ENCODE measurements at places on chromosomes 3 and 15. TPM values are rescaled to one million over a fixed set of nuclear protein-coding genes. Genes with fewer than 3 reads are reported as not detected.

DNA sequence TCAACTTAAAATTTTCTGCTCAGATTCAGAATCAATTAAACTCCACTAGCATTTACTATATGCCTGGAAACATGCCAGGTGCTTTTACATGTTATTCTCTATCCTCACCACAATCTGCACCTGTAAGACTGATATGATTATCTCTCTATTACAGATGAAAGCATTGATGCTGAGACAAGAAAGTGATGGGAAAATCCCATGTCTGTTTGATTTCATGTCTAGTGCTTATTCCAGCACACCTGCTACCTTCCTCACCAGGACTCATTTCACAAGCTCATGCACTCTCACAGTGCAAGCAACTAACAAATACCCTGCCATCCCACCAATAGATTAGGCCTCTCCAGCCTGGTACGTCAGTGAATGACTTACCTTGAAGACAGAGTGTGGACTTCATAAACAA, 25.0 kb upstream of the BCL6 start:
- no peak for DNase-seq

DNA sequence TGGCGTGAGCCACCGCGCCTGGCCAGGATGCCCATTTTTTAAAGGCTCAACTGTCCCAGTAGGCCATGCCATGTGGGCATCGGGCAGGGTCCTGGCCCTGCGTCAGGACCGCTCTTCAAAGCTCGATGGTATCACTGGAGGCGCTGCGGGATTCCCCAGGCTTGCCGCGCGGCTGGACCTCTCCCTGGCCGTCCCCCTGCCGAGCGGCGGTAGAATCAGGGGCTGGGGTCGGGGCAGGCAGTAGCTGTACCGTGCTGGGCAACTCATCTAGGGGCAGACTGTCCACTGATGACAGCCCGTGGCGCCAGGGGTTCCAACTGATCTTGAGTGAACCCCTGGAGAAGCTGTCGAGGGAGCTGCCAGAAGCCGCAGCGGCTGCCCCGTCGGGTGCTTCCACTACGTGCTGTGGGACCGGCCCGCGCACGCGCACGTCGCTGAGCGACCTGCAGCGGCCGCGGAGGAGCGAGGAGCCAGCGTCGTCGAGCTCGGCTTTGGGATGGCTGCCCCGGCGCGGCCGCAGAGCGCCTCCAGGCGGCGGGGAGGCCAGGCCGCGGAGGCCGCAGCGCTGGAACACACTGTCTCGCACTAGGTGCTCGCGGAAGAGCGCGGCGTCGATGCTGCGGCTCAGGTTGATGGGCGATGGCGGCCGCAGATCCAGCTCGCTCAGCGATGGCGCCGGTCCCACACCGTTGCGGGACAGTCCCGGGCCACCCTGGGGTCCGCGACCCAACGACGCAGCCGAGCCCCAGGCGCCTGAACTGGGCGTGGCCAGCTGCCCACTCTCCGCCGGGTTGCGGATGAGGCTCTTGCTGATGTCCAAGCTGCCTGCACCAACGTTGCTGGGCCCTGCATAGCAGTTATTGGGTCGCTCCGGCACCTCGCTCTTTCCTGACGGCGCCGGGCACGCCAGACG, 5.8 kb downstream of the PRRT3 start:
- DNase-seq: peak; percentile 98

GRCh38 chr3:124829178-124829818, 57.9 kb downstream of the ITGB5 start:
- no peak for DNase-seq

- DNase-seq: no peak
Measured at GRCh38 chr3:52028572-52028971, 27.8 kb downstream of the DUSP7 start.

DNA sequence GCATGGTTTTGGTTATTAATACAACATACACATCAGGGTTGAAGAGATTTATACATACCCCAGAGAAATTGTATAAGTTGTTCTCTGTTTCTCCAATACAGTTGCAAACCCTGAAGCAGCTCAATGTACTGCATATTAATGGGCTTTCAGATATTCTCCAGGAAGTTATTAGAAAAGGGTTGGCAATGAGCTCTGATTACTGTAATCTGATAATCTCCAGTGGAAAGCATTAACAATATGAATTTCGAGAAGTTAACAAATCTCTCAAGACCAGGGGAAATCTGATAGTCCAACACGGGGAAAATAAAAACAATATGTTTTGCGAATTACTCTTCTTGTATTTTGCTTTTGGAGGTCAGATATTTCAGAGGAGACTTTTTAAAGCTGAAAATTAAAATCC, 950.1 kb downstream of the TBL1XR1 start:
- DNase-seq: no peak

DNA sequence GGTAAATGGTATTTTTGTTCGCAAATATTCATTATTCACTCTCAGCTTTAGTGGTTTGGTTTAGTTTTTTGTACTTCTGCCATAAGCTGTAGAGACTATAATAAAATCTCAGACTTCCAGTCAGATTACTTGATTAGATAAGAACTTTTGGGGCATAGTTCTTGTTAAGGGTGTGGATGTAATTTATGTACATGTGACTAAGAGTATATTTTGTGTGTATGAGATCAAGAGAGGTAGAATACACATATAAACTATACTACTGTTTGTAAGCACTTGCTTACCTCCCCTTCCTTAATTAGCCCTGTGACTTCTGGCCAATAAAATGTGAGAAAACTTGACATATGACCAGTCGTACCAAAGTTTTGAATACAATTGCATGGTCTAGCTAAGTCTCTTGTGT, 12.0 kb downstream of the CNTN3 start:
- no peak for DNase-seq

GRCh38 chr3:169739067-169739466, 25.8 kb downstream of the TERC start:
- no peak for DNase-seq

GRCh38 chr3:114718071-114718897, 424.5 kb downstream of the TIGIT start:
- DNase-seq: no peak

GRCh38 chr3:134768837-134769236, 26.2 kb upstream of the EPHB1 start:
- no peak for DNase-seq

DNA sequence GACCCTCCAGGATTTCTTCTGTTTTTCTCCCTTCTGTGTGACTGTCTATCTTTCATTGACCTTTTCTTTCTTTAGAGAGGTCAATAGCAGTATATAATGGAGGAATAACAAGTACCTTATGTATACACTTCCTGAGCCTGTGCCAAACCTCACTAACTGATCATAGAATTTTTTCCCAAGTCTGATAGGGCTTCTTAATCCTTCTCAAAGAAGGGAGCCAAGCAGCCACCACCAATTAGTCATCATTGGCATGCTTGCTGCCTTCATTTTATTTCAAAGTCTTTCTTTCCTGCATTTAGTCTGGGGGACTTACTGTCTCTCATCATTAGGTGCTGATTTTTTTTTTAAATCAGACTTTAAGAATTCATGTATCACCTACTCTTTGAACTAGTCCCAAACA, 327.0 kb downstream of the FEZF2 start:
- no peak for DNase-seq

- DNase-seq: no peak
Measured at GRCh38 chr15:38041576-38041975, 107.1 kb downstream of the TMCO5A start.

- DNase-seq: no peak
Measured at GRCh38 chr3:30081904-30082303, 524.5 kb upstream of the TGFBR2 start.

DNA sequence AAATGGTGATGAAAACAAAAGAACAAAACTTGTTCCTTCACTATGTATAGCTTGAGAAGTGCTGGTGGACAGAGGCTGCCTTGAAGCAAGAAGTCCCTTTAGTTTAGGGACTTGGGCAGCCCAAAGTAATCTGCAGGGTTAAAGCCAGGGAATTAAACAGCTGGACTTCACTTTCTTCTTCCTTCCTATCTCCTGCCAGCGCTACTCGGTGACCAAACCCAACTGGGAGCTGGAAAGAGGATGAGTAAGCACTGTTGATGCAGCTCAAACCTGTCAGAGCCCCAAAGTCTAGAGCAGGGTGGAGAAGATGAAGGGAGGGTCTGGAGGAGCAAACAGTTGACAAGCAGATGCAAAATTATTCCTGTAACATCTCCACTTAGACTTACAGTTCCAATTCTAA, 73.1 kb upstream of the FBN1 start:
- no peak for DNase-seq

DNA sequence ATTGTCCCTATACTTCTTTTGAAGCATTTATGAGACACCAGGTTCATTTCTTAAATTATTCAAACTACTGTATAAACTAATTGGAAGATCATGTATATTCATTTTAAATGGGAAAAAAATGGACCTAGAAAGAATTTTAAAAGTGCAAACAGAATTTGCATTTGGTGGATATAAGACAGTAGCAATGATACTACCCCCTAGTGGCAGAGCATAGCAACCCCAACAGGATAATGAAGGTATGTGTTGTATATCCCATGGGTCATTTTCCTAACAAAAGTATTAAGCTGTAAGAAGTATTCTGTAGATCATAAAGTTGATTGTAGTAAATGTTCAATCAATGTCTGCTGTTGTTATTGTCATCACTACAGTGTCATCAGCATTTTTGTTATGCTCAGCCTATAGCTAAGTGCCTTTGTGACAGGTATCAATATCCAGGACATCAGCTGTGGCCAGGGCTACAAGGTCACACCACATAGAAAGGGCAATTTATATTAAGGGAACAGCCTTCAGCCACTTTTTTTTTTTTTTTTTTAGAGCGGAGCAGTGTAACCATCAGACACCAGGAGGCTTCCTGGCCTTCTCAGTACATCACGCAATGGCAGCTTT, 175.8 kb downstream of the FOXB1 start:
- DNase-seq: peak; percentile 6

The FEZF2 gene
- not detected for total RNA-seq

The TRH gene
- total RNA-seq: not detected

The GREM1 gene
- total RNA-seq: 0.69 TPM

The STARD5 gene
- 1.9 TPM for total RNA-seq

The TEX55 gene
- not detected for total RNA-seq

The EPHB1 gene
- 0.26 TPM for total RNA-seq

The PTX3 gene
- 4.6 TPM for total RNA-seq

The NCBP2 gene
- total RNA-seq: 26.6 TPM

The LMOD3 gene
- not detected for total RNA-seq

All from pancreas (tissue), 10 donors.